ENCODE measurements at places on chromosomes 5 and 9. TPM values are rescaled to one million over a fixed set of nuclear protein-coding genes. Genes with fewer than 3 reads are reported as not detected.

- no peaks in the 10 kb centered on the region for H3K27me3 ChIP-seq
- H3K36me3 ChIP-seq, result no peaks in the 10 kb centered on the region
- no peaks in the 10 kb centered on the region for H3K4me1 ChIP-seq
- H3K27ac ChIP-seq, result no peak overlapping the region
- no peak overlapping the region for H3K4me3 ChIP-seq
- DNase-seq, result no peak
These were observed 794.4 kb downstream of the CDH18 start for GRCh38 chr5:19193631-19194030.

DNA sequence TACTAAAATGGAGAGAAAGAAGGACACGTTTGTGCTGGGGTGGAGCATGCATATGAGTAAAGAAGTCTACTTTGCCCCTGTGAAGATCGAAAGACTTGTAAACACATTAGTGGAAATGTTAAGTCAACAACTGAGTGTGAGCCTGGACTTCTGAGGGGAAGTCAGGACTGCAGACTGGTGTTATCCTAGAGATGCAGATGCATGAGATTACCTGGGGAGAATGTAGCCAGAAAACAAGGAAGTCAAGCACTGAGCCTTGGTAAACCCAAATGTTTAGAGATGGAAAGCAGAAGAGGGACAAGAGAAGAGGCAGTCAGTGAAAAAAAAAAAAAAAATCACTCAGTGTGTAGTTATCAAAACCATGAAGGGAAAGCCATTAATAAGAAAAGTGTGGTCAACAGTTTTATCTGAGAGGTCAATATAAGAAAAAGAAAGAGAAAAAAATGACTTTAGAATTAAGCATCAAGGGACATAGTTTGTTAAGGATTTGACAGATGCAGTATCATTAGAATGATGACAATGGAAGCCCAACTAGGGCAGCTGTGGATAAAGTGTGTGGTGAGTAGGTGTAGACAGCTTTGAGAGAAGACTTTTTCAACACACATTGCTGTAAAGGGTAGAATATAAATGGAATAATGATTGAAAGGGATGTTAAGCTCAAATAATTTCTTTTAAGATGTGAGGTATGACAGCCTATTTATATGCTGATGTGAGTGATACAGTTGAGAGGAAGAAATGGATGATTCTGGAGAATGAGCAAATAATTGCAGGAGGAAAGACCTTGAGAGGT is 22.2 kb downstream of the JAKMIP2 start:
- H3K4me3 ChIP-seq, result no peak overlapping the region
- H3K27me3 ChIP-seq, result no peaks in the 10 kb centered on the region
- no peak for DNase-seq
- H3K27ac ChIP-seq, result no peak overlapping the region
- no peaks in the 10 kb centered on the region for H3K4me1 ChIP-seq
- H3K36me3 ChIP-seq, result no peaks in the 10 kb centered on the region

DNA sequence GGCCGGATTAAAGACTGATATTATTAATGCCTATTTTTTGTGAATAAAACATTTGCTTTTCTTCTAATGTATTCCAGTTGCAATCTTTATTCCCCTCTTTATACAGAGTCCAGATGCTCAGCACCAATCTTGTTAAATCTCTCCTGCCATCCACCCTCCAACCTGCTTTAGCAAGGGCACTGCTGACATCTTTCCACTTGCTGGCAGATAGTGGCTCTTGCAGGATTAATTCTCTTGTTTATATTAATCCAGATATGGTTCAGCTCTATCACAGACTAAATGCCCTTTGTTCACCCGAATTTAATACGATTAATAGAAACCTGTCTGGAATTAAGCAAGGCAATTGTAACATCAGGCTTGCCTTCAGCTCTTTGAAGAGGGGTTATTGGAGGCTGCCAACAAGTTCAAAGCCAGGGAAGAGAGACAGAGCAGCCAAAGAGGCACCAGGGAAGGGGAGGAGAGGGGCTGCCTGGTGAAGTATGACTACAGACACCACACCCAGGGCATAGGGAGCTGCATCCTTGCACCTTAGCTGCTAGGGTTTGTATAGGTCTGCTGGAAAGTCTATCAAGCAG is 236.2 kb downstream of the SAXO1 start:
- DNase-seq, result no peak
- H3K27me3 ChIP-seq, result no peaks in the 10 kb centered on the region
- no peaks in the 10 kb centered on the region for H3K36me3 ChIP-seq
- H3K4me1 ChIP-seq, result no peaks in the 10 kb centered on the region
- no peak overlapping the region for H3K4me3 ChIP-seq

- no peak overlapping the region for H3K4me3 ChIP-seq
- H3K36me3 ChIP-seq, result no peaks in the 10 kb centered on the region
- H3K4me1 ChIP-seq, result no peaks in the 10 kb centered on the region
- no peak overlapping the region for H3K27ac ChIP-seq
These were observed 172.3 kb downstream of the CACNA1B start for GRCh38 chr9:138049779-138050471.

- no peaks in the 10 kb centered on the region for H3K27me3 ChIP-seq
- DNase-seq, result peak; percentile 89
- peaks cover 2% of the 10 kb centered on the region for H3K4me1 ChIP-seq
- H3K36me3 ChIP-seq, result no peaks in the 10 kb centered on the region
- H3K4me3 ChIP-seq, result no peak overlapping the region
- H3K27ac ChIP-seq, result no peak overlapping the region
These were observed 17.3 kb upstream of the ODF2 start for GRCh38 chr9:128438343-128439109.

DNA sequence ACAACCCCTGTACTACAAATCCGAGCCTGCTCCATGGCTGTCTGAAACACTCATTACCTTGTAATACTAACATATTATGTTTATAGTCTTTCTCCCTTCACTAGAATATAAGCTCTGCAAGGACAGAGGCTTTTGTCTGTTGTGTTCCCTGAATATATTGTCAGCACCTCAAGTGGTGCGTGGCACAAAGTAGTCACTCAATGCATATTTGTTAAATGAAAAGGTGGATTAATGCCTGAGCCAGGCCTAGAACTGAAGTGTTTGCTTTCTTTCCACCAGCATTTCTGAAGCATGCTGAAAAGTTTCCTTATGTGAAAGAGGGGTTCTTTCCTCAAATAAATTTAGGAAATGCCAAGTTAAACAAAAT is 36.3 kb downstream of the ELL2 start:
- H3K27me3 ChIP-seq, result no peaks in the 10 kb centered on the region
- DNase-seq, result no peak
- H3K36me3 ChIP-seq, result peaks cover 17% of the 10 kb centered on the region
- H3K4me1 ChIP-seq, result peaks cover 49% of the 10 kb centered on the region
- H3K27ac ChIP-seq, result no peak overlapping the region
- no peak overlapping the region for H3K4me3 ChIP-seq

DNA sequence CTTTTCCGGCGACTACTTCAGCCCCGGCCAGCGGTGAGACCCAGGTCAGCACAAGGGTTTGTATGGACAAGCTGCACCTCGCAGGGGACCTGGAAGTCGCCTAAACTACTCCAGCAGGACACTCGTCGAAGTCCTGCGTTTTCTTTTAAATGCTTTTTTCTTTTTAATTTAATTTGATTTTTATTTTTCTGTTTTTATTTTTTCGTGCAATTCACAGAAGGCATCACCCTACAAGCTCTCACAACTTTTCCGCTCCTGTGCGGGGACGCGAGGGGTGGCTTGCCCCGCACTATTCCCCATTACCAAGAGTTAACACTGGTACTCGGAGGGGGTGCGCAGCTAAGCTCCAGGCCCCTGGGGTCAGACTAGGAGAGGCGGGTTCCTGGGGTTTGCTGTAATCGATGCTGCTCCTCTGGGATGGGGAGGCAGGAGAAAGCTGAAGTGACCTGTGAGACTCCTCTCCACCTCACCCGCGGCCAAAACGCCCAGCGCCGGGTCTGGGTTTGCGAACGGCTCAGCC is 1.3 kb downstream of the EDIL3 start:
- peak; percentile 33 for DNase-seq
- no peaks in the 10 kb centered on the region for H3K36me3 ChIP-seq
- H3K4me1 ChIP-seq, result peaks cover 17% of the 10 kb centered on the region
- peaks cover 2% of the 10 kb centered on the region for H3K27me3 ChIP-seq
- H3K27ac ChIP-seq, result no peak overlapping the region

DNA sequence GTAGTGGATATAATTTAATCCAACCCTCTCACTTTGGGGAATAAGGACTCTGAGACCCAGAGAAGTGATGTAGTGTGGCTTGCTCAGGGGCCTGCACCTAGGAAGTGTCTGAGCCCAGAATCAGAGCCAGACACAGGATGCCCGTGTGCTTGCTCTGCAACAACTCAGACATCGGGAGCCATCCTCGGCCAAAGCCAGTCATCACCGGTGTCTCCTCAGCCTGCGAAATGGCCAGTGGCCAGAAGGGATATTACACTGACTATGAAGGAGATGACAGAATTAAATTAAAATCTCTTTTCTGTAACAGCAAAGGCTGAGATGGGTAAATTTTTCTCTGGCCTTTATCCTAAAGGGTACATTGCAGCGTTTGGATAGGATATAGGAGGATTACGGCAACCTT is 102.9 kb downstream of the MARCHF11 start:
- H3K4me3 ChIP-seq, result no peak overlapping the region
- H3K4me1 ChIP-seq, result no peaks in the 10 kb centered on the region
- no peak overlapping the region for H3K27ac ChIP-seq
- no peak for DNase-seq
- H3K27me3 ChIP-seq, result no peaks in the 10 kb centered on the region
- H3K36me3 ChIP-seq, result no peaks in the 10 kb centered on the region

DNA sequence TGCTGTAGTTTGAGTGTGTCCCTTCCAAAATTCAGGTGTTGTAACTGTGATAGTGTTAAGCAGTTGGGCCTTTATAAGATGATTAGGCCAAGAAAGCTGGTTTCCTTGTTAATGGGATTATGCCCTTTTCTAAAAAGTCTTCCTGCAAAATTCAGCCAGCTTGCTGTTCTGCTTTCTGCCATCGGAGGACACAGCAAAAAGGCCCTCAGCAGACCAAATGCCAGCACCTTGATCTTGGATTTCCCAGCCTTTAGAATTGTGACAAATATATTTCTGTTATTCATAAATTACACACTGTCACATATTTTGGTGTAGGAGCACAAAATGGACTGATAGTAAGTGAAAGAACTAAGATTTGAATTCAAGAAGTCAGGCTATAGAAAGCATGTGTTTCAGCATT is 203.2 kb downstream of the IZUMO3 start:
- DNase-seq, result no peak
- H3K4me1 ChIP-seq, result no peaks in the 10 kb centered on the region
- H3K27ac ChIP-seq, result no peak overlapping the region
- H3K4me3 ChIP-seq, result no peak overlapping the region
- H3K27me3 ChIP-seq, result no peaks in the 10 kb centered on the region

- H3K4me3 ChIP-seq, result no peak overlapping the region
- DNase-seq, result no peak
These were observed 1.4 kb downstream of the CMYA5 start for GRCh38 chr5:79691007-79691406.

DNA sequence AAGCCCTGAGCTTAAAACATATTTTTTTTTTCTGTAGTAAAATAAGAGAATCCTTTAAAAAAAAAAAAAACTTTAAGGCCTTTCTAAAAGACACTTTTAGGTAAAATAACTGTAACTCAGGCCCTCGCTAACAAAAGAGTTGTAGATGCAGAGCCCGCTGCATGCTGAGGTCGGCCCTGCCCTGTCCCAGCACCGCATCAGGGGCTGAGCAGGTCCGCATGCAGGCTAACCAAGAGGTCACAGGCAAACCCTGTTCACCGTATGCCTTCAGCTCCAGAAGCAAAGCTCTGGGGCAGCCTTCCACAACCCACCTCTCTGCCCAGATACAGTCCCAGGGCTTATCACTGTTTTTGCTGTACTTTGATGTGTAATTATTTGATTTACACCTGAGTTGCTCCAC is 216.1 kb downstream of the GNA14 start:
- H3K4me3 ChIP-seq, result no peak overlapping the region
- H3K4me1 ChIP-seq, result no peaks in the 10 kb centered on the region
- no peak for DNase-seq
- H3K27ac ChIP-seq, result no peak overlapping the region
- no peaks in the 10 kb centered on the region for H3K27me3 ChIP-seq

- DNase-seq, result no peak
- H3K4me3 ChIP-seq, result no peak overlapping the region
These were observed 106.1 kb upstream of the OSMR start for GRCh38 chr5:38739705-38740045.

DNA sequence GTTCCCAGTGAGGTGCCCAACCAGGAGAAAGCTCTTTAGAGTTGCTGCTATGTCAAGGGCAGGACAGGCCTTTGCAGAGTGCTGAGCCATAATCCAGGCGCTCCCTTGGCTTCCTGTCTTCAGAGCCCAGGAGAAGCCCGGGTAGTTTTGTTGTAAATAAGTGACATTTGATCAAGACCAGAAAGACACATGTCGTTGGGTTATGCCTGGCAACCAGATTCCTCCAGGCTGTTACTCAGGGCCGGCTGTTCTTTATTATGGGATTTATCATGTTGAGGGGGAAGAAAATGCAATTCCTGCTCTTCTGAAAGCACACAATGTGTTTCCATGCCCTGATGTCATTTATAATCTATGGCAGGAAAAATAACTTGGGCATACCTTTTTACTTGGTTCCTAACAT is 39.3 kb upstream of the SEMA4D start:
- H3K4me3 ChIP-seq, result no peak overlapping the region
- no peaks in the 10 kb centered on the region for H3K36me3 ChIP-seq
- H3K27me3 ChIP-seq, result no peaks in the 10 kb centered on the region
- DNase-seq, result no peak

DNA sequence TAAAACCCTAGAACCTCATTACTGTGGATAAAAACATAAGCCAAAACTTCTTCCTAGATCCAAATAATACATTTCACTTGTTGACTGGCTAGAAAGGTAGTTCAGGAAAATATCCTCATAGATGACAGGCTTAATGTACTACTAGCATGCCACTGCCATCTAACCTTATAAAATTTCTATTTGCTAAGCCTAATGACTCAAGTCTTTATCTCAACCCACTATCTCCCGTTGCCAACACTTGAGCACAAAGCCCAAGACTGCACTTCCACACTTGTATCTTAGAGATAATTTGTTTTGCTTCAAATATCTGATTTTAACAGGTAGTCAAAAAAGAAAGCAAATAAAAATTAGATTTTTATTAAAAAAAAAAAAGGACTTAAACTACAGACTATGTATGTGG is 42.7 kb downstream of the FBXL17 start:
- H3K4me3 ChIP-seq, result no peak overlapping the region
- no peak overlapping the region for H3K27ac ChIP-seq
- H3K4me1 ChIP-seq, result no peaks in the 10 kb centered on the region
- H3K36me3 ChIP-seq, result no peaks in the 10 kb centered on the region

DNA sequence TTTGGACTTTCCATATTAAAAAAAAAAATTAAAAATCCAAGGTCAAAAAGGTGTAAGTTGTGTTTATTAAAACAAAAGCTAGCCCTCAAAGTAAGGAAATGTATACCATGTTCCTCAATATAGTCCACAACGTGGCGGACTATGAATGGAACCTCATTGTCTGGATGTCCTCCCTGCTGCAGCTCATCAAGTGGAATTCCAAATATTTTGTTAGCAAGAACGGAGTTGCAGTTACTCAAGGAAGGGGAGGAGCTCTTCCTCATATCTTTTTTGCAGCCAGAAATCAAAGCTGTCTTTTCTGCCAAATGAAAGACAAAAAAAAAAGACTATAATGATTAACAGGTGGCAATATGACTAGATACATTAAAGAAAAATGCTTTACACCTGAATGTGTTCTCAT is 14.0 kb downstream of the FAM13B start:
- no peaks in the 10 kb centered on the region for H3K4me1 ChIP-seq
- no peak overlapping the region for H3K4me3 ChIP-seq
- no peaks in the 10 kb centered on the region for H3K27me3 ChIP-seq

The GCNT4 gene
- 0.51 TPM for total RNA-seq

The SOHLH1 gene
- total RNA-seq, result not detected

The SAPCD2 gene
- total RNA-seq, result 1.8 TPM

The PCDHB8 gene
- 0.08 TPM for total RNA-seq

The CATSPER3 gene
- 0.28 TPM for total RNA-seq
